Colonic mucosa (tissue), 4 donors: ENCODE measurements at places on chromosomes 11 and 22.
A peak's percentile ranks its signal among the peaks of the same experiment; 100 is the strongest.

GRCh38 chr22:39311592-39312400 is 7.6 kb downstream of the RPL3 start:
- no peak for DNase-seq

DNA sequence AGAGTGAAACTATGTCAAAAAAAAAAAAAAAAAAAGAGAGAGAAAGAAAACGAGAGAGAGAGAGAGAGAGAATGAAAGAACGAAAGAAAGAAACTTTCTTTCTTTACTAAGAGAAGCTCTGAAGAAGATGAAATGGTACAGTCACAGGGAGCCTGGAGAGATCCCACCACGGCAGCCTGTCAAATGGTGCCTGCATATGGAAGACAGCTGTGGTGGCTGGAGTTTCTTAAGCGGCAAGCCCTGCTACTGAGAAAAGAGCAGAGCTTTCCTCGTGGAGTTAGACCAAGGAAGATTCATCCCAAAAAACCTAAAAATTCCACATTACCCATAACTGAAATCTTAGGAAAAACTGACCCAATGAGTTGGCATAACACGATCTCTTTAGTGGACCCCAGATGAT is 66.7 kb downstream of the MICAL3 start:
- DNase-seq, result no peak

- DNase-seq, result no peak
These were observed 10.3 kb upstream of the SPON1 start for GRCh38 chr11:13952221-13952620.

- no peak for DNase-seq
These were observed 127.1 kb downstream of the RASSF10 start for GRCh38 chr11:13136272-13136596.

GRCh38 chr11:61776561-61777075 is 15.8 kb downstream of the TMEM258 start:
- DNase-seq, result peak; percentile 77

DNA sequence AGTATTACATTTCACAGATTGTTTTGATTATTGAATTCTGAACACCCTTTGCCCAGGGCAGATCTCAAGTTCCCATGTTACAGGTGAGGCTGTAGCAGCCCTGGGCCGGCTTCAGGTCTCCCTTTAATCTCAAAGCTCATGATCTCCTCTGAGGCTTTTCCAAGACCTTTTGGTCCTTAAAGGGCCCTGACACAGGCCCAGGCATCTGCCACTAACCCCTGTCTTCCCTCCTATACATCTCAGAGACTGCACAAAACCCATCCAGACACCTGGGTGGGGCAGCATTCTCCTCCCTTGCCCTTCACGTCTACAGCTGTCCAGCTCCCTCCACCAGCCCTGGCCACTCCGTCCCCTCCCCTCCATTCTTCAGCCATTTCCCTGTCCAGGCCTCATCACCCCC is 37.8 kb downstream of the PDE2A start:
- DNase-seq, result no peak

GRCh38 chr11:57116654-57117053 is 65.1 kb upstream of the LRRC55 start:
- peak; percentile 41 for DNase-seq
